Fibroblast of skin of back (primary cell): ENCODE measurements at places on chromosomes 2 and 18.

DNA sequence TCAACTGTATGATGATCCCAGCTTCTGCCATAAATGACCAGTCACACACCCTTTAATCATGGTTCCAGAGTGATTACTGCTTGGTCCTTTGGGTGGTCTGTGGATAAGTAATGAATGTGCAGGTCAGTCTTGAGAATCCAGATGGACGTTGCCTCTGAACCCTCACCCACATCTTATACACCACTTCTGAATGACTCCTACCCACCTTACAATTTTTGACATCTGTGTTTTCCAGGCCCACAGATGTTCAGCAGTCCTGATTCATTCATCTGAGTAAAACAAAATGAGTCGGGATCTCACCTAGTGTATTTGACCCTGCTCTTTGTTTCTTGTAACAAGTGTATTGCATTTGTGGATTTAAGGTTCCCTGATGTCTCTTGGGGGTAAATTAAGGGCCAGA, 194.1 kb upstream of the CCDC68 start:
- DNase-seq = no peak

DNA sequence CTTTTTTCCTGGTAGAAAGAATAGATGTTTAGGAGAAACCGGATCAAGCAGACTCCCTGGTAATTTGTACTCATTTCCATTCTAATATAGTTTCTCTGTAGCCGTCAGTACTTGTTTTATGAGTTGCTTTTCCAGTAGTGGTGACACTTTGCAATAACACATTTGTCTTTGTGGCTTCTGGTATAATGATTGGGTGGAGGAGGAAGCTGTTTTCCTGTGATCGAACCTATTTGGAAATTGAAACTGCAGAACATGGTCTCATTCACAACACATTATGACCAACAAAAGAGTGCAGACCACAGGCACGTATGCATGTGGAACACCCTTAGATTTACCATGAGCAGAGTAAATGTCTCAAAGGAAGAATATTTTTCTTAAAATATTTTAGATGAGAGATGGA, 7.6 kb upstream of the SERPINB12 start:
- DNase-seq = no peak

- DNase-seq = no peak
Observed at GRCh38 chr2:100062336-100062735, 80.1 kb downstream of the AFF3 start.

DNA sequence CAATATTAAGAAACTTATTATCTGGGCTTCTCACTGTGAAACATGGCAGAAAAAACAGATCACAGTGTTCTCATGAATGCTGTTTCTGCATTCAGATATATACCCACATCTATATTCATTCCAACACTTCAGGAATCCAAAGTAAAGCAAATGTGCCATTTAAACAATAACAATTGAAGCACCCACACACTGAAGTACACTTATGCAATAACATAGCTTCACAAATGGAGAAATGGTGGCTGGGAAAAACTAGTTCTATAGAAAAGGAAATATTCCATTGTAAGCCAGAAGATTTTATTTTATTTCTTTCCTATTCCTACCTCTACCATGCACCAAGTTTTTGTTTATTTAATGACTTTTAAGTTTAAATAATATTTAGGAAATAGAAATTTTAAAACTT, 111.9 kb downstream of the DPP4 start:
- DNase-seq = no peak

GRCh38 chr2:69469375-69469774, 32.1 kb upstream of the NFU1 start:
- no peak for DNase-seq

- DNase-seq = no peak
Observed at GRCh38 chr2:104939570-104940217, 85.8 kb downstream of the POU3F3 start.

DNA sequence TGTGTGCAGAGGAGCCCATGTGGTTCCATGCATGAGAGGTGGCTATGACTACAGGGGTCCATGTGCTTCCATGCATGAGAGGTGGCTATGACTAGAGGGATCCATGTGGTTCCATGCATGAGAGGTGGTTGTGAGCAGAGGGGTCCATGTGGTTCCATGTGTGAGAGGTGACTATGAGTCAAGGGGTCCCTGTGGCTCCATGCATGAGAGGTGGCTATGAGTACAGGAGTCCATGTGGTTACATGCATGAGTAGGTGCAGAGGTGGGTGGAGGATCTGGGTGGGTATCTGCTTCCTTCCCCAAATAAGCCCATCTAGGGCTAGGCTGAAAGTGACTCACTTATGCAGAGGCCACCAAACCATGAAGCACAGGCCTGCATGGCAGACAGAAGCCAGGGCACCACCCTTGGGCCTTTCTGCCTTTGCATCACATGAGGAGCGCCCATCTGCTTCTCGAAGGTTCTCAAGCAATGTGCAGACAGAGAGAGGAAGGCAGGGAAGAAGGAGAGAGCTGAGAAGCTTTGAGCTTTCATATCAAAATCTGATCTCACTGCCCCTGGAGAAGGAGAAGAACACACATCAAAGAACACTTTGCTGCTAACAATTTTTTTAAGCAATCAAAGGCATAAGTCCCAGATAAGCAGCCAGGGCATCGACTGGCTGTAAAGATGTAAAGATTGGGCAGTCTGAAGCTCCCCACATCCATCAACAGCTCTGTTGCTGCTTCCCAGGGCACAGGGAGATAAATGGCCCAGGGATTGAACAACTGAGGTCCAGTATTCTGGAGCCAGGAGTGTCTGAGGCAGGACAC, 137.6 kb downstream of the TNS1 start:
- DNase-seq = no peak

GRCh38 chr18:48428475-48429177, 19.4 kb upstream of the ZBTB7C start:
- DNase-seq = no peak

DNA sequence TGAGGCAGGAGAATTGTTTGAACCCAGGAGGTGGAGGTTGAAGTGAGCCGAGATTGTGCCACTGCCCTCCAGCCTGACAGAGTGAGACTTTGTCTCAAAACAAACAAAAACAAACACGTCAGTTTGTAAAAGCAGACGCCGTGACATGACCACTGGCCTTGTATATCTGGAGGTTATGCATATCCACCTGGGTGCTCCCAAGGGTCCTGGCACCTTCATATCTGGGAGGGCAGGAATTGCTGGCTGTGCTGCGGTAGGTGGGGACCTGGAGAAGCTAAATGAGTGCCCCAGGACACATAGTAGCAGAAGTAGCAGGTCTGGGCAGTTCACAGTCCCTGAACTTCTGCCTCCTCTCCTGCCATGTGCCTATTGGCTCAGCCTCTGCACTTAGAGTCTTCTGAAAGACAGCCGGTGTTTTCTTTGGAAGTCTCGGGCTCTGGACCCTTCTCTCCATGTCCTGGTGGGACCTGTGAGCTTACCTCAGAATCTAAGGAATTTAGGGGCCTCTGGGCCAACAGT, 30.9 kb upstream of the IL1R2 start:
- DNase-seq = no peak
